ENCODE measurements at places on chromosomes 16 and 17.

GRCh38 chr16:67943619-67944504, at the start of gene LCAT:
TSS of gene LCAT (minus strand) at chr16:67944120. CDS start at chr16:67944101, 19 bp downstream.
- no peak for DNase-seq

DNA sequence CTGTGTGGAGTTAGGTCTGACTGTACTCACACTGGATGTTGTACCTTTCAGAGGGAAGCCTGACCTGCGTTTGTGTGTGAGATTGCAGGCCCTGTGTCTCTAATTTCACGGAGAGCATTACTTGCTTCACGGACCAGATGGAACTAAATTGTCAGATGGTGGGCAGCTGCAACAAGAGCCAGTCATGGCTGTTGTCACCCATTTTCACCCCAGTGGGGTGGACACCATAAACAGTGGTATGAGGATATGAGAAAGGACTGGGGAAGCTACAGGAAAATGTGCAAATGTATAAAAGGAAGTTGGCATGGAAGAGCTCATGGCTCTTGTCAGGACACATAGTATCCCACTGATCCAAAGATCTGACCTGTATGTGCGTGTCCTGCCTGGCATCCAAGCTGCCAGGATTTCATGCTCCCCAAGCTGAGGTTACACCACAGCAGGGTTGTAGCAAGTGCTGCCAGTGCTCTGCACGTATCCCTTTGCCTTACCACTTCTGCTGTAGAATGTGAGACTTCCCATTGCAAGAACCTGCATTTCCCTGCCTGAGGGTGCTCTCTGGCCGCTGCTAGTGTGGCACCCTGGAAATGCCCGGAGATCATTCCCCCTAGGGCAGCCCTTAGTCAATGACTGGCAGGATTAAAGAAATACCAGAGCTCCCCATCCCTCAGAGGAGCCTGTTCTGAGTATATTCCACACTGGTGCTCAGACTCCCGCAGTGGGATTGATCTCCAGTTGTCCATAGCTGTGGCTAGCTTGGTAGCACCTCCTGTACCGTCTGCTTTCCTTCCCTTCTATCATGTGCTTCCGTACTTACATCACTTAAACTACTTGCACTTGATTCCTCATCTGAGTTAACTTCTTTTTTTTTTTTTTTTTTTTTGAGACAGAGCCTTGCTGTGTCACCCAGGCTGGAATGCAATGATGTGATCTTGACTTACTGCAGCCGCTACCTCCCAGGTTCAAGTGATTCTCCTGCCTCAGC, 70.4 kb upstream of the TANC2 start:
- no peak for DNase-seq

GRCh38 chr17:47785538-47786123, 36.0 kb downstream of the OSBPL7 start:
- DNase-seq, result no peak

- no peak for DNase-seq
These were observed 30.8 kb upstream of the ABCA5 start for GRCh38 chr17:69357701-69358100.

- DNase-seq, result no peak
These were observed 226.0 kb downstream of the SNX29 start for GRCh38 chr16:12202486-12202885.

GRCh38 chr17:14460516-14461226, 159.8 kb downstream of the HS3ST3B1 start:
- DNase-seq, result no peak

- DNase-seq, result peak; percentile 12
These were observed 483 bp downstream of the RPA1 start for GRCh38 chr17:1830288-1830687.

- no peak for DNase-seq
These were observed 7.9 kb downstream of the TP53I13 start for GRCh38 chr17:29576214-29577000.

DNA sequence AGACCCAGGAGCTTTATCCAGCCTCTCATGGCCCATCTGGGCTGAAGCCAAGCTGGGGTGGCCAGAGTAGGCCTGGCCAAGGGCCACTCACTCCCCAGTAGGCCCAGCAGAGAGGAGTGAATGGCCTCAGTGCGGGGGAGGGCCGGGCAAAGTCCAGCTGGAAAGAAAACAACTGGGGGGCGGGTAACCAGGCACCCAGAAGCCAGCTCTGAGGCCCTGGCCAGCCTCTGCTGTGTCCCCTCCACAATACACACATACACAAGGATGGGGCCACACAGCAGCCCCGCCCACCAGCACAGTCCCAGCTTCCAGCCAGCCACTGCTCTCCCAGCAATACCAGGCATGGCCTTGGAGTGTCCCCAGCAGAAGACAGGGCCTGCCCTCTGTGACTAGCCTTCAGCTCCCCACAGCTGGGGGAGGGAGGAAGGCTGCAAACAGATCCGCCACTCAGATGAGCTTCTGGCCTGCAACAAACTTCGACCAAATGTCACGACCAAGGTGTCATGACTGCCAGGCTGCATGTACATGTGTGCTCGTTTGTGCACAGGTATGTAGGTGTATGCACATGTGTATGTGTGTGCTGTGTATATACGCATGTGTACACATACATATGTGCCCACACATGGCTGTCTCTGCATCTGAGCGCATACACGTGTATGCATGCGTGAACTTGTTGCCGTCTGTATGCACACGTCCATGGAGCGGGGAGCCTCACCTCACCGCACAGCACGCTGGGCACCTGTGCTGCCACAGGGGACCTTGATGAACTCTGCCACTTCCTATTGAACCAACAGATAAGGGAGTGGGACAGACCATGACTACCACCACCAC, 5.0 kb downstream of the CARHSP1 start:
- no peak for DNase-seq

- peak; percentile 79 for DNase-seq
These were observed 31.2 kb downstream of the NSMCE1 start for GRCh38 chr16:27237219-27238015.

- DNase-seq, result no peak
These were observed 1.8 kb upstream of the GINS2 start for GRCh38 chr16:85690469-85691064.

All from activated CD4-positive, alpha-beta T cell treated with anti-CD3 and anti-CD28 coated beads for 4 hours (primary cell).